Aorta (tissue), 5 donors: ENCODE measurements at places on chromosomes 11 and 22. TPM values are rescaled to one million over a fixed set of nuclear protein-coding genes. Genes with fewer than 3 reads are reported as not detected.
A peak's percentile ranks its signal among the peaks of the same experiment; 100 is the strongest.

GRCh38 chr22:36067235-36067558 is 38.6 kb upstream of the RBFOX2 start:
- no peak for DNase-seq

DNA sequence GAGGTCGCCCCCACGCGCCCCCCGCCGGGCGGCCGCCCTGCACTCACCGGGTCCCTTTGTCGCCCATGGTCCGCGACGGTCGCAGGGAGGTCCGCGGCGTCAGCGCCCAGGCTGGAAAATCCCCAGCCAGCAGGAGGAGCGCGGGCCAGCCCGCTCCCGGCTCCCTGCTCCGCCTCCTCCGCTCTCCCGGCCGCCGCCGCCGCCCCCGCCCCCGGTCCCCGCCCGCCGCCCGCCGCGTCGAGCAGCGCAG is at the start of gene ARRB1:
TSS of gene ARRB1 (minus strand) at position 121 of the 250 bp plus-strand sequence. CDS start at position 67, 54 bp downstream.
- DNase-seq: no peak

- DNase-seq: no peak
Observed at GRCh38 chr11:83678831-83679584, 392.8 kb upstream of the CCDC90B start.

DNA sequence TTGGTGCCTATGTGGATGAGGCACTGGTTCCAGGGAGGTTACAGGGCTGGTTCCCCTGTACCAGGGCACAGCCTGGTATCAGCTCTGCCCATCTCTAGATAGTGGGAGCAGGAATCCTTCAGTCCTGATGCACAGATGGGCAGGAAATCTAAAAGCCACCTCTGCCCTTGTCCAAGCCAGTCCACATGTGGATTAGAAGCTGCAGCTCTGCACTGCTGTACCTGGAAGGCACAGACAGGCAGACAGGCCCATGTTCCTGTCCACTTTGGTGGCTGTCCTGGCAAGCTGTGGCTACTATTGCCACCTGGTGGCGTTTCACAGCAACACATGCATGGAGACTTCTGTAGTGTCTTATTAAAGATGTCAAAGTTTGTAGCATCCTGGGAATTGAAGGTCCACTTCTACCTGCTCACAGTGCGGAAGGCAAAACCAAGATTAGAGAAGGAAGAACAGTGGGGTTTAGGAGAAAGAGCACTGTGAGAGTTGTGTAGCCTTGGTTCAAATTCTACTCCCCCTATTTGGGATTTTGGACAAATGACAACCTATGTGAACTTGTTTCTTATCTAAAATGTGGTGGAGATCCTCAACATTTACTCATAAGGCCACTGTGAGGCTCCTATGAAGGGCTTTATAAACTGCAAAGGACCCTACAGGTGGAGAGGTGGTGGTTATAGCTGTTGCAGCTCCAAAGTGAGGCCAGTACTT is 30.1 kb downstream of the NAV2 start:
- peak; percentile 82 for DNase-seq

DNA sequence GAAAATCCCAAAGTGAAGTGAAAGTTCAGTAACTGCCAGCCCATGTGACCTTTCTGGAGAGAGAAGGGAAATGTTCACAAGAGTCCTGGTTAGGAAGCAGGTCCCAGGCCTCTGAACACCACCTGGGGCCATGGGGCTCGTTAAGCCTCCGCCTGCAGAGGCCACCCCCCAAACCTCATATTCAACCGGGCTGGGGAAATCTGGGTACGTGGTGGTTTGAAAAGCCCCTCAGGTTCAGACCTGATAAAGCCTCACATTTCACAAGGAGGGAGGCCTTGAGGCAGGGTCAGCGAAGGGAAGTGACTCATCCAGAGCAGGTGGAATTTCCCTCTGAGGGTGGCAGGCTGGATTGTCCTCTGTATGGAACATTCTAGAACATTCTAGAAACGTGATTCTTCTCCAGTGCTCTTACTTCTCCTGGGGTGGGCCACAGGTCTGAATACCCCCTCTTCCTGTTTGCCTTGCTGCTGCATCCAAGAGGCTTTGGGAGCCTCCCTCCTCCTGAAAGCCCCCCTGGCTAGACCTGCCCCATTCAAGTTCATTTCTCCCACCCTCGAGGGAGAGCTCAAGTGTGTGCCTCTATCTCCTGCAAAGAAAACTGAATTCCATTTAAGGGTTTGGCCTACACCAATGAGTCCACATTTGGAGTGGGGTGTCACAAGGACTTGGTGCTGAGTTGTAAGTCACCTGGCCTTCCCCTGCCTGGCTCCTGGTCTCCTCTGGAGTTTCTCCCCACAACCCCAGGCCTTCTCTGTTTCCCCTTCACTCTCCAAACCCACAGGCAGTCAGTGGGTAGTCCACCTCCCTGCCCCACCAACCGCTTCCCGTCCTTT is 6.3 kb downstream of the FXYD2 start:
- peak; percentile 40 for DNase-seq

- DNase-seq: no peak
Observed at GRCh38 chr11:9896902-9897301, 233.0 kb downstream of the SWAP70 start.

- DNase-seq: no peak
Observed at GRCh38 chr11:108009497-108010370, 1.0 kb downstream of the CUL5 start.

DNA sequence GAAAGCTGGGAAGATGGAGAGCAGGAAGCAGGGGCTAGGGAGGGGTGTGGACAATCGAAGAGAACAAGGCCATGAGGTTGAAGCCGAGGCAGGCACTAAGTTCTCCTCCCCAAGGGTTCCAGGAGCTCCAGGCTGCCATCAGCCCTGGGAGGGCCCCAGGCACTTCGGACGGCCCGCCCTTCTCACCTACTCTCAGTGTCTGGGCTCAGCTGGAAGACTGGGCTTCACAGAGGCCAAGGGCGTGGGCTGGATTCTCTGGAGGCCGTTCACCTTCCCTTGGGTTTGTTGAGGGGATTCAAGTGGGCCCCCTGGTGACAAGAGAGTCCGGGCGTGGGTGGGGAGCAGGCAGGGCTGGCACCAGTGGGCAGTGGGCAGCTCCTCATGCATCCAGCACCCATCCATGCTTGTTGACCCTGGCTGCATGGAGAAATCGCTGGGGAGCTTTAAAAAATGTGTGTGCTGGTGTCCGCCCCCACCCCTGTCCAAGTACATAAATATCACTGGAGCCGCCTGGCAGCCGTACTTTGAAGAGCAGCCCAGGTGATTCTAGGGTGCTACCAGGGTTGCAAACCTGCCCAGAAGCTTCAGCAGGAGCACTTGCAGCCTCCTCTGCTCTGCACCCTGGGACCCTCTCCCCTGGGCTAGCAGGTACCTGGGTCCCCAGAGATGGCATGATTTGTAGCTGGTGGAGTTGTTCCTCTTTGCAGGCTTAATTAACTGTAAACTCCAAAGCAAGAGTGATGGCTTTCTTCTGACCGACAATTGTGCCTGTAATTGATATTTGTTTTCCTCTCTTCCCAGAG is 74.3 kb downstream of the RTL6 start:
- no peak for DNase-seq

GRCh38 chr11:126732981-126733380 is 267.6 kb downstream of the KIRREL3 start:
- no peak for DNase-seq

GRCh38 chr11:43234881-43235280 is 76.9 kb upstream of the API5 start:
- DNase-seq: no peak

DNA sequence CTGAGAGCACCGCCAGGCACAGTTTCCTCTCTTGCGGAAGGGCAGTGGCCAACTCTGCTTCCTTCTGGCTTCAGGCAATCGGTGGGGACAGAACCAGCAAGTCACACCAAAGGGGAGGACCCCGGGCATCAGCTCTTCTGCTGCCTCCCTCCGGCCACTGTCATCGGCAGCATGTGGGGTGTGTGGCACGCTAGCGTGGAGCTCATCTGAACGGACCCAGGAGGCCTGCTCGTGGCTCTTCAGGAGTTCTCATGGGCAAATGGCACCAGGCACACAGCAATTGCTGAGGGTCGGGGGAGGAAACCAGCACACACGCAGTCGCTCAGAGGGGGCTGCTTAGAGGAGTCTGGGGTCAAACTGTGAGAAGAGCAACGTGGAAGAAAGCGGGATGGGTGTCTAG is 26.9 kb downstream of the B3GAT1 start:
- DNase-seq: no peak

DNA sequence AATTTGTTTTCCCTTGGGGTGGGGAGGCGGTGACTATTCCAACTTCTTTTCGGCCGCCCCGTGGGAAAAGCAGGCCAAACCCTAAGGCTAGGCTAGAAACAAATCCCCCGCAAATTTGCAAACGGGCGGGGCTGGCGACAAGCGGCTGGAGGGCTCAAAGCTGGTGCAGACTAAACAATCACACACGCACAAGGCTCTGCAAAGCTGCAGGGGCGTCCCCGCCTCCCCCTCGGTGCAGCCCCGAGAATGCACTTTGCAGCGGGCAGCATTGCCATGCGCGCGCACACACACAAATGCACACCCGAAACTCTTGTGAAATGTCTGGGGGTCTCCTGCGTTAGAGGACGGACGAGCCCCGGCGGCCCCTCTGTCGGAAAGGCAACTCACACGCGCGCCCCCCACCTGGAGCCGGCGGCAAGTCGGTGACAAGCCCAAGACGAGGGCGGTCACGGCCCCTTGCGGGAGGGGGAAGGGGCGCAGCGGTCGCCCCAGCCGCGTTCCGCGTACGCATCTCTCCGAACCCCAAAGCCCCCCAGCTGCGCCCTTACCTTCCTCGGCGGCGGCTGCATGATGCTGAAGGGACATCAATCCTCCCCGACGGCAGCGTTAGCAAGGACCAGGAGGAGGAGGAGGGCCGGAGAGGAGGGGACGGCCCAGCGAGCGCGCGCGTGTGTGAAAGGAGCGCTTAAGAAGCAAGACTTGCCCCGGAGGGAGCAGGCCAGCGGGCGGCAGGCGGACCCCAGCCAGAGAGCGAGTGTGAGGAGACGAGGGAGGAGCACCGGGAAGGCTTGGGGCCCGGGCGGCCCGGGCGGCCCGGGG is 600 bp downstream of the FCHSD2 start:
- DNase-seq: peak; percentile 91

- no peak for DNase-seq
Observed at GRCh38 chr22:39480557-39480956, 21.5 kb upstream of the MIEF1 start.

DNA sequence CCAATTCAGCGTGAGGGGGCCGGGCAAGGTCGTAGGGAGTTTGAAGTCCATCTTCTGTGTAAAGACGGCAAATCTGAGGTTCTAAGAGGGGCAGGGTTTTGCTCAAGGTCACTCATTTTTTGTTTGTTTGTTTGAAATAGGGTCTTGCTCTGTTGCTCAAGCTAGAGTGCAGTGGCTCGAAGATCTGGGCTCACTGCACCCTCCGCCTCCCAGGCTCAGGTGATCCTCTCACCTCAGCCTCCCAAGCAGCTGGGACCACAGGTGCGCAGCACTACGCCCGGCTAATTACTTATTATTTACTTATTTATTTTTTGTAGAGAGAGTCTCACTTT is 355 bp upstream of the AP1B1 start:
- no peak for DNase-seq

- DNase-seq: peak; percentile 48
Observed at GRCh38 chr22:19214078-19214473, 35.5 kb upstream of the SLC25A1 start.

DNA sequence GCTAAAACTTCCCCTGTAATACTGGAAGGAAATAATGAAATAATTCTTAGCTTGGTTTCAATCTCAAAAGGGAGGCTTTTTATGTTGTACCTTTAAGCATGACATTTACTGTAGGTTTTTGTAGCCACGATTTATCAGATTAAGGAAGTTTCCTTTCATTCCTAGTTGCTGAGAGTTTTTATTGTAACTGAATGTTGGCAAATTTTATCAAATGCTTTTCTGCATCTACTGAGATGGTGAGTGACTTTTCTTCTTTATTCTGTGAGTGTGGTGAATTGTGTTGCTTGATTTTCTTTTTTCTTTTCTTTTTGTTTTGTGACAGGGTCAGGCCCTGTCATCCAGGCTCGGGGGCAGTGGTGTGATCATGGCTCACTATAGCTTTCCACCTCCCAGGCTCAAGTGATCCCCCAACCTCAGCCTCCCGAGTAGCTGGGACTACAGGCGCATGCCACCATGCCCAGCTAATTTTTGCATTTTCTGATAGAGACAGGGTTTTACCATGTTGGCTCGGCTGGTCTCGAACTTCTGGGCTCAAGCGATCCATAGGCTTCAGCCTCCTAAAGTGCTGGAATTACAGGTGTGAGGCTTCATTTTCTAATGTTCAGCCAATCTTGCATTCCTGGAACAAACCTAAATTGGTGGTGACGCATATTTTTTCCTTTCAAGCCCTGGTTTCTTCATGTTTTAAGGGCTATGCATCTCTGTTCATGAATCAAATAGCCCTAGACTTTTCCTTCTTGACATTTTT is 26.2 kb downstream of the SUSD2 start:
- DNase-seq: no peak

GRCh38 chr22:24060375-24060788 is 49.3 kb downstream of the CABIN1 start:
- no peak for DNase-seq

GRCh38 chr11:14678350-14678749 is 34.7 kb downstream of the PDE3B start:
- no peak for DNase-seq

DNA sequence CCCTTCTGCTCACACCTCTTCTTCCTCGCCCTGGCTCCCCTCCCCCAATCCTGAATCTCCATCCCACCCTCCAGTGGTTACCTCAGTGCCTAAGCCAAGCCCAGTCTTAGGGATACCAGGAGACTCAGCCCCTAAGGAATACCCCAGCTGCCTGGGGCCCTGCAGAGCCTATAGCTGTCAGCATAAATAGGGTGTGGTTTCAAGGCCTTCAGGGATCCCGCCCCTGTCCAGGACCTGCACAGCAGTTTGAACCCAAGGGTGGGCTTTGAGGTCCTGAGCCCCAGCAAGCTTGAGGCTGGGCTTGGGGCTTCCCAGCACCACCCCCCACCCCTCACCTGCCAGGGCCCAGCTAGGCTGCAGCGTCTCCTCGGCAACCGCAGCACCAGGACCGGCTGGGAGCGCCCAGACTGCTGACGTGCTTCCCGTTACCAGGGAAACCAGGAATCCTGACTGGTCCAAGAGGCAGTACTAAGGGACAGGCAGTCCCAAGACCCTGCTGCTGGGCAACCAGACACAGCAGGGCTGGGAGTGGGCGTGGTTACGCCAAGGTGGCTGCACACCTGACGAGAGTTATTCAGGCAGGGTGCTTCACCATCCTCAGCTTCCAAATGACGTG is 13.7 kb downstream of the APBB1 start:
- no peak for DNase-seq

GRCh38 chr11:76313913-76314740 is 66.8 kb downstream of the THAP12 start:
- DNase-seq: no peak

GRCh38 chr11:82932564-82932963 is 31.0 kb downstream of the DDIAS start:
- no peak for DNase-seq

Gene PTPN5
- 2.1 TPM for total RNA-seq

Gene C11orf21
- total RNA-seq: 1.4 TPM

Gene GP1BB
- total RNA-seq: not detected

Gene BDNF
- total RNA-seq: 6.2 TPM

Gene PHLDA2
- total RNA-seq: 7.1 TPM

Gene TSPAN32
- total RNA-seq: 0.84 TPM
